ENCODE measurements at places on chromosomes 1 and 21. TPM values are rescaled to one million over a fixed set of nuclear protein-coding genes. Genes with fewer than 3 reads are reported as not detected.

DNA sequence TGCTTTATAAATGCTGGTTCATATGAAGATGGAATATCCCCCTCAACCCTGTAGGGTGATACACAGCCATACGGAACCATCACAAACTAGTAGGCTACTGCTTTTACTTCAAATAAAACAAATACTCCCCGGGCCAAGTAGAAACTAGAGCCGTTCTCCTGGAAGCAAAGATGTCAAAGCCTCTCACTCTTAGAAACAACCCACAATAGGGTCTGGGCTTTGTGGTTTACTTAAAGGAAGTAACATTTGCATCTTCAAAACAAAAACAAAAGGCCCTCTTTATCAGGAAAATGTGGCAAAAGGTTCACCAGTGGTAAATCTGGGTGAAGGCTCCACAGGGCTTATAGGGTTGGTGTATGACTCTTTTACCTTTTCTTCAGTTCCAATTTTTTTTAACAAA is 49.8 kb downstream of the HLCS start:
- no peak for DNase-seq

- DNase-seq: no peak
These were observed 40.6 kb downstream of the RGS2 start for GRCh38 chr1:192849442-192849841.

DNA sequence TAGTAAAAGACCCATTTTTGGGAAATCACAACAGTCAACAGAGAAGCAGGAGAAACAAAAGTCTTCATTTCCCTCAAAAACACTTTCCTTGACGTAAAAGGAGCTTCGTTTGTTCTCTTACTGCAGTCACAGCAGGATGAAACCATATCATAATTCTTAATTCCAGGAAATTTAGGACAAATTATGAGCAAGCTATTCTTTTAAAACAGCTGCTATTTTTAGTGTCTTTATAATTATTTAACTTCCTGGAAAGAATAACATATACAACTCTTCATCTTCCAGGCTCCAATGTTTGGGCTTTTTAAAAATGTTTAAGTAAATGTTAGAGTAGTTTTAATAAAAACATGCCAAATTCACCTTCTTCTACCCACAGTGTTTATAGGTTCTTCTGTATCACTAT is 563.5 kb downstream of the LTN1 start:
- no peak for DNase-seq

- no peak for DNase-seq
These were observed 1.5 kb upstream of the MXRA8 start for GRCh38 chr1:1359664-1360468.

DNA sequence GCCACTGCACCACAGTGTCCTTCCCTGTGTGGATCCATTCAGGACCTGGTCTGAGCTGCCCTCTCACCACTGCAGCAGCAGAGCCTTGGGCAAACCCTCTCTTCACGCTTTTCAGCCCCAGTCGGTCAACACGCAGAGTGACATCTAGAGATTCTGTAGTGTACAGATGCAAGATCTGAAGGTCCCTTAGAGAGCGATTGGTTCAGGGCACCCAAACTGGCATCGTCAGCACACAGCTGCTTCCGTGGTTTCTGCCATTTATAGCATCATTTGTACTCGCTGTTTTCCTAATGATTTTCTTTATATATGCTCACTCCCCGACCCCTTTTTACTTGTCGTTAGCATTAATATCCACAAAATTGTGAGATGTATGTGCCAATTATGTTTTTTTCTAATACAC is 1.5 kb upstream of the ASCL5 start:
- no peak for DNase-seq

DNA sequence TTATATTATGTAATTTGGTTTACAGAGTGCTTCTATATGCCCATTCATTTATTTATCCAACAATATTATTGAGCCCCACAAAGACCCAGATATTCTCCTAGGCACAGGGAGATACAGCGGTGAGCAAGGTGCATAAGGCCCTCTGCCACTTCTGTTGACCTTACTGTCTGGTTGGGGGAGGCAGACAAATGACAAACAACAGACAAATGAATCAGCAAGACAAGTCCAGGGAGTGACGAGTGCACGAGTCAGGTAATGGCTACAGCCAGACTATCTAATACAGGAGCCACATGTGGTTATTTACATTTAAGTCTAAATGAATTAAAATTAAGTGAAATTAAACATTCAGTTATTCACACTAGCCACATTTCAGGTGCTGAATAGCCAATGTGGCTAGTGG is 22.0 kb upstream of the BCAR3 start:
- no peak for DNase-seq

- DNase-seq: no peak
These were observed 8.9 kb upstream of the CD48 start for GRCh38 chr1:160720356-160721085.

DNA sequence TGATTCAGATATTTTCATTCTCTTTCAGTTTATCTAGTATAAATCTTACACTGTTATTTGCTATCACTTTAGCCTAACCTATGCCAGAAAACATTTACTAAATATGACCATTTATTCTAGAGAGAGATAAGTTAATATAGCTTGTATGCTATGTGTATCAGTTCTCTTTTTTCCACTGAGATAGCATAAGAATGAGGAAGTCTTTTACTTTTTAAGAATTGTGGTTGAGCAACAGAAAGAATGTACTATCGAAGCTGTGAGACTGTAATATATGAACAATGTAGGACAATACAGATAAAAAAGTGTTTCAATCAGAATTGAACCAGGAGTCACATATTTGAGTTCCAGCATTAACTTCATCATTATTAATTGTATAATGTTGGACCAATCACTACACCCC is 479.9 kb upstream of the PLXNA2 start:
- no peak for DNase-seq

GRCh38 chr1:64917328-64917861 is 49.0 kb downstream of the JAK1 start:
- no peak for DNase-seq

DNA sequence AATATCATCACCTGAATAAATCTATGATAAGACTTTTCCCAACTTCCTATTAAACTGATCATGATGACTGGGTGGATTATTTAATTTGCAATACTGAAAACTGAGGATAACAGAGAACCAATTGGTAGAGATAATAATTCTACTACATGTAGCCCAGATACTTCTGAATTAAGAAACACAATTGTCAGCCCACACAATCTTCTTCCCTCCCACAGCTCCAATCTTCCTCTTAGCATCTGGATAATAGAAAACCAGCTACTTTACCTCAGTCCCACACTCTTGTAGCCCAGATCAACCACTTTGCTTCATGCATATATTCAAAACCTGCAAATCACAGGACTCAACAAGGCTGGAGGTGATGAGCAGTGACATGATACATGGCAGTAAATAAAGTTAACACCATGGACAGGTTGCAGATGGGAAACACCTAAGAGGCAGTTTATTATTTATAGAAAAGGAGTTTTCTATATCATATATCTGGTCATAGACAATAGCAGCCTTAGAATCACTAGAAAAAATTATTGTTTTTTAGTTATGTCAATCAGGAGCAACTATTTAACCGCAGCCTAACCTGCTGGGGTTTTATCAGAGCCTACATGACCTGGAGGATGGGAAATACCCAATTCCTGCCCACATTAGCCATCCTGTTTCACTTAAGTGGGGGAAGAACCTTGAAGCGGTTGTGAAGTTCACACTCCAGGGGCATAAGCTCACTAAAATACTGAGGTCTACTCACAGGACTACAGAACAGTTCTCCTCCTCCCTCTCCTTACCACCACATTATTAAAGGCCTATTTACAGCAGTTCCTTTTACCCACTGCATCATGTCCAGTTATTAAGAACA is 16.7 kb downstream of the FRRS1 start:
- no peak for DNase-seq

GRCh38 chr1:53324728-53325297 is 3.1 kb downstream of the LRP8 start:
- no peak for DNase-seq

DNA sequence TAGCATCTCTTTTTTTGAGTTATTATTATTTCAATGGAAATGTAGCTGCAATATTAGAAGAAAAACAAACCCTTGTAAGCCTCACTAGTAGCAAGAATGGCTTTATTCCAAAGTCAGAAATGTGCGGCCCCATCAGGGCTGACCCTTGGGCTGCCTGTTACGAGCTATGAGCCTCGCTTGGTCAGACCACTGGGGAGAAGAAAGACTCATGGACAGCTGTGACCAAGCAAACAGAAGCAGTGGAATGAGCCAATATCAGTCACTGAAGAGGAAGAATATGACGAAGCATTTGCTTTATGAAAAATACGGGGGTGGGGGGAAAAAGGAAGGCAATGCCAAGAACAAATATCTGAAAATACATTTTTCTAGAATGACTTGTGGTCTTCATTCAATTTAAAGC is 504.5 kb downstream of the LMO4 start:
- DNase-seq: peak; percentile 55

DNA sequence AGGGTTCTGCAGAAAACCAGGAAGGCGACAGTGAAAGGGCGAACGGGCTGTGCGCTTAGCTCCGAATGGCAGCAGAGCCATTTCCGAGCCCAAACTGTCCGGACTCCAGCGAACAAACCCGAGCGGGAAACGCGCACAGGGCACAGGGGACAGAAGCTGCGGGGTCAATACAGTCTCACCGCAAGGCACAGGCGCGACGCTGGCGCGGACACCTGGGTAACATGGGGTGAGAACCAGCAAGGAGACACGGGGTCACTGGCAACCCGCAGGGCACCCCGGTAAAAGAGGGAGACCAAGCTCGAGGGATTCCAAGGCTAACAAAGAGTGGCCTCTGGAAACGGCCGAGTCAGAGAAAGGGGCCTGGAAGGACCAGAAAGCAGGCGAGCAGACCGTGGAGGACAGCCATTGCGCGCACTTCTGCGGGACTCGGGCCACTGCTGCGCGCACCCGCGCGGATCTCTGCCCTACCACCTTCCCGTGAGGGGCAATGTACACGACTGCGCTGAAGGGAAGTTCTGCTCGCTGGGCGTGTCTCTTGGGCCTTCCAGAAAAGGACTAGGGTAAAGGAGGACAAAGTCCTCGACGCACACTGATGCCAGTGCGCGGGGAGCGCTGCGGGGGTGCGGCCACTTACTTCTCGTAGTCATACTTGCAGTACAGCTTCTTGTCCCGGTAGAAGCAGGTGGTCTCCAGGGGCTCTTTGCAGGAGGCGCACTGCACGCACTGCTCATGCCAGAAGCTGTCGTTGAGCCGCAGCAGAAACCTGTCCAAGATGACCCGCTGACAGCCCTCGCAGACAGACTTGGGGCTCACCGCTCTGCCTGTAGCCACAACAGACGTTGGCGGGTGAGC is 3.8 kb downstream of the LMX1A start:
- peak; percentile 11 for DNase-seq

- DNase-seq: peak; percentile 48
These were observed 6.6 kb downstream of the GOLT1A start for GRCh38 chr1:204207136-204207616.

- DNase-seq: no peak
These were observed 151.7 kb upstream of the HMGB4 start for GRCh38 chr1:33712186-33712585.

DNA sequence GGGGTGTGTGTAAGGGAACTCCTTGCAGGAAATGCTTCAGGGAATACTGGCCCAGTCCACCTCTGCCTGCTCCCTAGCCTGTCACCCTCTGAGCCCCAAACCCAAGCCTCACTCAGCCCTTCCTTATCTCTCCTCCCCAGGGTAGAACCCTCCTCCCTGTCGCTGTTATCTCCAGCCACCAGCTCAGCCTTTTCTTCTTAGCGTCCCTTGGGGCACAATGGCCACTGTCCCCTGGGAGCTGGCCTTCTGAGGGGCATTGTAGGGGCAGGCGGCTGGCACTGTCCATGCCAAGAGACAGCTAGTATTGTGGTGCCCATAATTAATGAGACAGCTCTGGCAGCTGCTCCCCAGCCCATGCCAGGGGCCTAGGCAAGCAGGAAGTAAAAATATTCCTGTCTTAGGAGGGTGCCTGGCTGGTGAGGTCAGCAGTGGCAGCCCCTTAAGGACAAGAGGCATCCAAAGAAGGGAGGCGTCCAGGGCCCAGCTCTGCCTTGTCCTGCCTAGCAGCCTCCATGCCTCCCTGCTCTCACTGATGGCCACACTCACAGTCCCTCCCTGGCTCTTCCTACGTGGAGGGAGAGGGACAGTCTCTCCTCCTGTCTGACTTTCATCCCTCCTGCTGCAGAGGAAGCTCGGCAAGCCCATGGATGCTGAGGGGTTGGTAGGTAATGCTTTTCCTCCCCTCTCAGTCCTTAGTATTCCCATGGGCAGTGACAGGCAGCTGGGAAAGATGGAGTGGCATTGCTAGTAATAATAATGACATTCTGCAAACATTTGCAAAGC is 37.5 kb downstream of the KCNQ4 start:
- no peak for DNase-seq

- DNase-seq: no peak
These were observed 140.2 kb upstream of the HOOK1 start for GRCh38 chr1:59674595-59674994.

- no peak for DNase-seq
These were observed 57.1 kb upstream of the DR1 start for GRCh38 chr1:93288558-93288957.

DNA sequence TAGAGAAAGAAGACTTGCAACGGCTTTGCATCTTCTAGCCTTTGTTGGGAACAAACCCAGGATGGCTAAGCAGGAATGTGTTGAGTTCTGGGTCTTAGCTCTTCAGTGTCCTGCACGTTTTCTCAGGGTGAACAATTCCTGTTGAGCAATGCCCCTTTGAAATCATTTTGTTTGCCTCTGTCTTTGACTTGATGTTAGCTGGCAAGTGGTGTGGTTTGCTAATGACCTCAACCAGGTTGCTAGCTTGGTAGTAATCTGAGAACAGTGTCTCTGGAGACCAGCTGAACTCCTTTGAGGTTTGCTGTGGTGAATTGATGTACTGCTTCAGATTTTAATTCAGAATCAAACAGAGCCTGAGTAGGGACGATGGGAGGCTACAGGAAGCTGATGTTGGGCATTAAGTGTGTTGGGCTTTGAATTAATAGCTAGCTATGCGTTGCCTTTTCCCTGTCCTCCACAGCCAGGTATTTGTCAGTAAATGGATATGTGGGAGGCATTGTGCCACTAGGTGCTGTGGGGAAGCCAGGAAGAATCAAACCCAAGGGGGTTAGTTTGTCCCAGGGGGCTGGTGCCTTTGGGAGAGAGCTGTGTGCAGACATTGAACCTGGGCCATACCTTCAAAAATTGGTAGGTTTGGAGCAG is 23.3 kb upstream of the SRSF10 start:
- no peak for DNase-seq

DNA sequence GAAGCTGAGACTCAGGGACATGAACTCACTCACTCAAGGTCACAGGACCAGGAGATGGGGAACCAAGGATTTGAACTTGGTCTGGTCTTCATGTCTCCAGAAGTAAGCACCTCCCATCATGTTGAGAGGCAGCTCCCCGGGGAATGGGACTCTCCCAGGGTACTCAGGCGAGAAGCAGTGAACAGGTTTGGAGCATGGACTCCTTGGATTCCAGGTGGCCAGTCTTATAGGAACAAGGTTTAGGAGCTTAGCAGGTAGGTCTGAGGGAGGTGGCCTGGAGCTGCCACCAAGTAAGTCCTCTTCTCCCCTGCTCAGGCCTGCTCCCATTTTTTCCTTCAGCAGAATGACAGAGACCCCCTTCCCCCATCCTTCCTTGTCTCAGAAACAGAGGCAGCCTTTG is 14.9 kb upstream of the ARHGEF10L start:
- DNase-seq: no peak

GRCh38 chr21:45590726-45591618 is 48.7 kb upstream of the SLC19A1 start:
- no peak for DNase-seq

Gene FGR
- polyA plus RNA-seq: 1.2 TPM

Gene LCE1E
- not detected for polyA plus RNA-seq

Gene CFAP107
- polyA plus RNA-seq: 0.50 TPM
